CD4-positive, alpha-beta T cell treated with Interleukin-2 at 100 ng/mL for 4 hours (primary cell): ENCODE measurements at places on chromosomes 2 and 18.

- DNase-seq = no peak
These were observed 888 bp upstream of the TWSG1 start for GRCh38 chr18:9333441-9334328.

GRCh38 chr2:238423561-238424312 is 3.0 kb upstream of the ASB1 start:
- DNase-seq = no peak

DNA sequence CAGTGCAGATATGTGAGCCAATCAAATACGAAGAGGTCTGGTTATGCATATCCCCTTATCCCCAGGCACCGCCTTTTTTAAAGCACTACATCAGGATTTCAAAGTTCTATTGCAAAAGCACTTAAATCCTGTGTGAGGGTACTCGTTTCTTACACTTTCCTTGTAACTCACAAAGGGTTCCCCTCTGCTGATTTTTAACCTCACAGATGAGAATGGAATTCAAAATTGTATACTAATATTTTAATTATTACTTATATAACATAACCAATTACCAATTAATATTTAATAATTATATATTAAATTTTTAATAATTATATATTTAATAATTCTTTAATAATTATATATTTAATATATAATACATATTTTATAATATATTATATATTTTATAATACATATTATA is 126.2 kb upstream of the MAPRE2 start:
- no peak for DNase-seq

DNA sequence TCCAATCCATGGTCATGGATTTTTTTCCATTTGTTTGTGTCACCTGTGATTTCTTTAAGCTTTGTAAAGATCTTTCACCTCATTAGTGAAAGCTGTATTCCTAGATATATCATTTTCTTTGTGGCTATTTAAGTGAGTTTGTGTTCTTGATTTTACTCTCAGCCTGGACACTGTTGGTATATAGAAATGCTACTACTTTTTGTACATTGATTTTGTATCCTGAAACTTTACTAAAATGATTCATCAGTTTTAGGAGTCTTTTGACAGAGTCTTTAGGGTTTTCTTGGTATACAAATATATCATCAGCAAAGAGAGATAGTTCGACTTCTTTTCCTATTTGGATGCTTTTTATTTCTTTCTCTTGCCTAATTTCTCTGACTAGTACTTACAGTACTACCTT is 12.3 kb downstream of the GKN2 start:
- DNase-seq = no peak

DNA sequence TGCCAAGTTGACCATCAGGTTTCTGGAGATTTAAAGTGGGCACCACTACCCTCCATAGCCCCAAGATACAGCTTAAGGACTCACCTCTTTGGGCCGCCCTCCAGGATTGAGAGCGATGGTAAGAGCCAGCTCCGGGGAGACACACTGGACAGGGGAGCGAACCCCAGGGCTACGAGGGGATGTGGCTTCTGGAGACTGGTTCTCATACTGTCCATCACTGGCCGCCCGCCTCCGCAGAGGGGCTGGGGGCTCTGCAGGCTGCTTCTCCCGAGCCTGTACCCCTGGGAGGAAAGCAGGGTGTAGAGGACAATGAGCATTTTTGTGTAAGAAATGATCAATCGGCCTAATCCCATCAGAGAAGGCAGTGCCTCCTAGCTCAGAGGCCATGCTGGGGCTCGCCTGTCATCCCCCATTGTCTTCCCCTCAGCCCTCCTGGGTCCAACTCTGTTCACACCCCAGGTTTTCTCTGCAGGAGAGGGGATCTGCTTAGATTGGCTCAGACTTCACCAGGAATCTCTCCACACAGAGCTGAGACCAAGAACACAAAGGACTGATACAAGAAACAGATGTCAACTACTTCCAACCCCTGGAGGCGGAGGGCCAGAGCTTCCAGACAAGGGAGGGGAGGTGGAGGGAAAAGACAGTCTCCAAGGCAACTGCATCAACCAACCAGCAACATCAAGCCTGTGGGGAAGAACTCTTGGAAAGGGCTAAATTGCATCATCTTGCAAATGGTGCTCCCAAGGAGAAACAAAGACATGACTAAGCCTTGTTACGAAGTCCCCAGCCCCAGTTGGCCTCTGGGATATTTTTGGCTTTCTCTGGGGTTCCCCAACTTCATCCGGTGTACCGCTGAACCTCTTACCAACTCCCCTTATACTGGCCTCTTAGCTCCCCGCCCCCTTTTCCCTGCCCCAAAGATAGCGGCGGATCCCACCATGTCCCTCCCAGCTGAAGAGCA is 166.6 kb downstream of the TNS1 start:
- no peak for DNase-seq

GRCh38 chr2:163751696-163752095 is 15.9 kb upstream of the FIGN start:
- DNase-seq = no peak
